NCI-H1105 (cell line): ENCODE measurements at places on chromosomes 6 and 20.

- DNase-seq, result no peak
Measured at GRCh38 chr20:5841522-5841921, 91.3 kb downstream of the SHLD1 start.

DNA sequence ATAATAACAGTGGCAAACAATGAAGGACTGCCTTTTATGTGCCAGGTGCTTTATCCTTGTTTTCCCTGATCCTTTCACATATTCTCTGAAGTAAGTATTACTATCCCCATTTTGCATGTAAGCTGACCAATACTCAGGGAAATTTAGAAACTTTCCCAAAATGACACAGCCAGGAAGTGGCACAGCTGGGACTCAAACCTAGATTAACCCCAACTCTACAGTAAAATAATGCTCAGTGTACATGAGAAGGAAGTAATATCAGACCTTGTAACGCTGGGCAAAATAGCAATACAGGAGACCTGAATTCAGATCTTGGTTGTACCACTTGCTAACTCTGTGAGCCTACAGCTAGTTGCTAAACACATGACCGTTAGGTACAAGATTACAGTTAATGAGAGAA is 26.8 kb upstream of the NRSN1 start:
- DNase-seq, result no peak

DNA sequence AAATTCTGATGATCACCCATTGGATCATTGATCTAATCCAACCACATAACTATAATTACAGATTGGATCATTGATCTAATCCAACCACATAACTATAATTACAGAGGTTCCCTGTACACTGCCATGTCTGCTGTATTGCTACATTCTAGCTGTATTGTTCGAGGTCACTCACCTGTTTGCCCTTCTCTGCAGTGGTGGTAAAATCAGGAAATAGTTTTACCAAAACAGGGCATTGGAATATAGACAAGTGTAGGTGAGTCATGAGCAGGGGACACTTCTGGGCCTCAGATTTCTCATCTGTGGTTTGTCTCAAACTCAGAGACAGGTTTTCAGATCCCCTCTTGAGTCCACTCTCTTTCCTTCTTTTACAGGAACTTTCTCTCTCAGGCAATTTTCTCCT is 9.0 kb upstream of the AFDN start:
- no peak for DNase-seq

DNA sequence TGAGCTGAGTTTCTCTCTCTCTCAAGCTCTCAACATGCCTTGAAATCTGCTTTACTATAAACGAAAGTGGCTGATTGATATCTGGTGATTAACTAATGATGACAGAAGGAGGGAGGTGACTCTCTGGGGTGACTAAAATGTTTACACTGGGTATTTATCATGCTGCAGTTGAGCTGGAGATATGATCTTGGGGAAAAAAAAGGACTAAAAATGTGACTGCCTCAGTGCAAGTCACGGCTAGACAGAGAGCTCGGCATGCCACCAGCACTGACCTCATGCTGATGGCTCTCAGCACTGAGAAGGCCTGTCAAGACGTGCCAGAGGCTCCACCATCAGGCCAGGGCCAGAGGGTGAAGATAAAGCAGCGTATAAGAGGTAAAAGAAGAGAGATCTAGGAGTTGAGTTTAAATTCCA is 103.1 kb upstream of the SPACA1 start:
- DNase-seq, result peak; percentile 11

DNA sequence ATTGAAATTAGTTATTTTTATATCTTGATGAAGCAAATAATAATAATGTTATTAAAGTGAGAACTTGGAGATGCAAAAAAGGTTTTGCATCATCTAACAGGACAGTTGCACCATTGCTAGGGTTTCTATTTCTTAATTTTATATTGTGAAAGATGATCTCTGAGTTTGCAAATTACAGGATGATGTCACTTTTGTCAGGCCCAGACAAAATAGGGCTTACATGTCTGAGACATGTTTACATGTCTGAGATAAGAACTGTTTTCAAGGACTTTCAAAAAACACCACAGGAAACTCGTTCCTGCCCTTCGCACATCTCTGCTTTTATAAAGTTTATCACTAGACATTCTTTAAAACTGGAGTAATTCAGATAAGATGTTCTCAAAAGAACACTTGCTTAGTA is 1075.8 kb upstream of the MANEA start:
- DNase-seq, result no peak

DNA sequence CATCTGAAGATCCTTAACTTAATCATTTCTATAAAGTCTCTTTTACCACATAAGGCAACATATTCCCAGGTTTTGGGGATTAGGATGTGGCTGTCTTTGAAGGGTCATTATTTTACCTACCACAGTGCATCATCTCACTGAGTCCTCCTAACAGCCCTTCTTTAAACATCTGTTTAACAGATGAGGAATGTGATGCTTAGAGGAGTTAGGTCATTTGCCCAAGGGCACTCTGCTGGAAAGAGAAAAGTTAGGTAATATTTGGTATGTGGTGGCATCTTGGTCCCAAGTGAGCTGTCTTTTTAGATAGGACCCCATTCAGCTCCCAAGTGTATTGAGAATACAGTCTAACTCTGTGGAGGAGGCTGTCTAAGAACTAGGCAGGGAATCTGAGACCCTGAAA is 11.0 kb downstream of the MMP24 start:
- DNase-seq, result no peak

DNA sequence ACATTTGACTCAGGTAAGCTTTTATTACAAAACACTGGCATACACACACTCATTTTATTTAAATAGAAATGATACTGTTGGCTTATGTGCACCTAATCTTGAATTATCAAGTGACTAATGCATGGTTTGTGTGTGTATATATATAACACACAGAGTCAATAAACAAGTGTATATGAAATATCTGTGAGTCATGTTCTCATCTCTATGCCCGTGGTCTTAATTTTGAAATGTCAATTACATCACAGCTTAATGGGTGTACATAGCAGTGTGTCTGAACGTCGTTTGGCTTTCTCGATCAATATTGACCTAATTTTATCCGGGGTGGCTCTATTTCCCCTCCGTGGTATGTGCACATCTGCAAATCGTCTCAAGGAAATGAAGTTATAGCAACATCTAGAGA is 104.0 kb upstream of the ZFP64 start:
- no peak for DNase-seq

GRCh38 chr6:5411414-5411813 is 150.1 kb downstream of the FARS2 start:
- DNase-seq, result no peak

DNA sequence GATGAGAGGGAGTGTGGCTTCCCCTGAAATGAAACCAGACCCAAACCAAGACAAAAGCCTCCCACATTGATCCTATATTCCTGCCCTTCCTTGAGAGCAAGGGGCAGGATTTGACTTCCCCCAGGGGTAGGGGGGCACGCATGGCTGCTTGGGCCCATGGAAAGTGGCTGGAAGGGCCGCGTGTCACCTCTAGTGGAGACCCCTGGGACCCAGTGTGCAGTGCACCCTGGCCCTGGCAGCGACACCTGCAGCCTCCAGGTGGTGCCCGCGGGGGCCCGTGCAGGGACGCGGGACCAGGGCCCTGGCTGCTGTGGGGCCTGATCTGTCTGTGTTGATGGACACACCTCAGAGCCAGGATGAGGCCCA is 18.0 kb upstream of the SLCO4A1 start:
- no peak for DNase-seq

DNA sequence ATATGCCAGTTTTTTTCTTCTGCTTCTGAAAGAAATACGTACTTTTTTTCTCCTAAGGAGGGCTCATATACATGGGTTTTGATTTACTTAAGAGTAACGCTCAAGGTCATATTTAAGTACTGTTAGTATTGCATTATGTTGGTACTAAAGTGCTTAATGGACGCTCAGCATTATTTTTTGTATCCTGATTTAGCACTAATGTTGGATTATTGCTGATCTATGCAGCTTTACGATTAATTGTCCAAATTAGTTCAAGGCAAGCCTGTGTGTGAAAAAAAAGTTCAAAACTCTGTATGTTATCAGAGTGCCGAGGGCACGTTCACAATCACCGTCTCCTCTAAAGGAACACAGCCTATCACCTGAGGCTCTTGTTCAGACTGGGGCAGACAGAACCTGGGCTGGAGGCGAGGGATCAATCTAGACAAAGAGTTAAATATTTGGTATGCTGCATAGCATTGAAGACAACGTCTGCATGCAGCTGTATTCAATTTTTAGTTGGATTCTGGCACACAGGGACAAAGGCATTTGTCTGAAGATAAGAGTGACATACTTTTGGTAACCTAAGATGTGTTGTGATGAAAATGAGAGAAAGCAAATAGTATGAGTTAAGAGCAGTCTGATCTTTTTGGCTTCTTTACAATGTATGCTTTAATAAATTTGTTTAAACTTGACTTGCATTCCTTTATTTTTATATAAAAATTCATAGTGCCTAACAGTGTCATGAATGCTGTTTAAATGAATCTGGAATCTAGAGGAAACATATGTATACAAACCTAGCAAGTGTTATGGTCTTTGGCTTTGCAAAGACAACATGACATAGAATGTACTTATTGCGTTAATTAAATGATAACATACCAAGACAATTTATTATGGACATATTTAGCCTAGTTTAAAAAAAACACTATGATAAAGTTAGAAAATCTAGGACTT is 341.2 kb downstream of the SAMD5 start:
- no peak for DNase-seq

GRCh38 chr20:45014671-45015415 is 48.5 kb downstream of the STK4 start:
- DNase-seq, result no peak

DNA sequence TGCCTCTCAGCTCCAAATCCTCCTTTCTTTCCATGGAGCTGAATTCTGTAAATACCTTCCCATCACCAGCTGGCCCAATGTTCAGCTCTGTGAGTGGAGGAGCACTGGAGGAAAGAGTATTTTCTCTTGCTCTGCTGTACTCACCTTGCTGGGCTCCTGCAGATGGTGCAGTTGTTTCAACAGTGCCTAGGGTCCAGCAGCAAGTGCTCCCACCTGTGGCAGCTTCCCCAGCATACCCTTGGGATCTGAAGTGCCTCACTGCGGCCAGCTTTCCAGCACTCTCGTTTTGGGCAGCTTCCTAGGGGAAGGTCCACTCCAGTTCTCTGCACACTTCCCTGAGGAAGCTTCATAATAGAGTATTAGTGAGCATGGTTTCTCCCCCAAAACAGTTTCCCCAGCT is 170.9 kb downstream of the ARHGAP18 start:
- no peak for DNase-seq

GRCh38 chr20:4083098-4083865 is 67.9 kb upstream of the RNF24 start:
- DNase-seq, result no peak

GRCh38 chr6:89217299-89217910 is at the start of gene GABRR1:
Gene GABRR1, minus strand, starts transcription at chr6:89217358. Its CDS starts 36 bp downstream, at chr6:89217322.
- no peak for DNase-seq

DNA sequence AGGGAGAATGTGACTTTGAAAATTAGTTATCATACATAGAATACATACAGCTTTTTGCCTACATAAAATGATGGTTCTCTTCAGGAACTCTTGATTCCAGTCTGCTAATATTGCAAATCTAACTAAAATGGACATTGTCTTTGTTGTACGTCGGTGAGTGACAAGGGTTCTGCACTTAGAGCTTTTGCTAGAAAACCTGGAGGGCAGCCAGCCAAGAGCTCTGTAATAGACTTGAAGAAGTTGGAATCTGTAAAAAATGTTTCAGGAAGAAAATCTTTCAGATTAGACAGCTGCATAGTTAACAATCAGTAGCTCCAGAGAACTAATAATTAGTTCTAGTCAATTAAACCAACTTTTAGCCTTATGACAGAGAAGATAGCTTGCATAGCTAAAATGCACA is 138.3 kb downstream of the FLRT3 start:
- DNase-seq, result no peak

- no peak for DNase-seq
Measured at GRCh38 chr20:1332749-1333300, 3.9 kb upstream of the SDCBP2 start.

DNA sequence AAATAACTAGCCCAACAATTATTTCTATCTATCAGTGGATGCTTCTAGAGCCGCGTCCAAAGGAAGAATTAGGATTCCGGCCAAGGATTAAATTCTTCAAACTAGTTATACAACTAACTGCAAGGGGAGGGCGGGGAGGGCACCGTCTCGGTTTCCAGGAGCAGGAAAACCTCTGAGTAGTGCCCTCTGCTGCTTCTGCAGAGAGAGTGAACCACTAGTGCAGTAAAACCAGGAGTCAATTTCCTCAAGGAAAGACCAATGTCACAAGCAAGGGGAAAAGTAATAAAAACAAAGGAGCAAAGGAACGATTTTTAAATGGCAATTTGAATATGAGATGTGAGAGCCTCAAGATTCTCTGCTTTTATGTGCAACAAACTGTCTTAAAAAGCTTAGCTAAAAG is 16.5 kb upstream of the UBE2J1 start:
- DNase-seq, result no peak

GRCh38 chr6:136643850-136644596 is 93.8 kb upstream of the MAP7 start:
- peak; percentile 83 for DNase-seq

DNA sequence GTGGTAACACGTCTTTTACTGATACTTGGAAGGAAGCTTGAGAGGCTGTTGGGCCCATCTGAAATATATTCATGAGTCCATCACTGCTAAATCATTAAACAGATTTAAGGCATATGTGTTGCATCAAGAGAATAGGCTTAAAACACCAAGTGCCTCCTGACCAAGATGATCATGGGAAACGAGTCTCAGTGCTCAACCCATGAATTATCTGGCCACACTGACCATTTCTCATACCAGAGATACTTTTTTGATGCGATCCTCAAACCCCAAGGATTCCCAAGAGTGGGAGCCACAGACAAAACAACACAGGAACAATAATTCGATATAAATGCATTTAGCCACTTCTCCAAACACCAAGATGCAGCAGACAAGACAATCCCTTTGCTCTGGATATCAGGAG is 17.2 kb downstream of the HEY2 start:
- DNase-seq, result no peak

GRCh38 chr20:11520596-11520995 is 397.1 kb upstream of the BTBD3 start:
- no peak for DNase-seq

DNA sequence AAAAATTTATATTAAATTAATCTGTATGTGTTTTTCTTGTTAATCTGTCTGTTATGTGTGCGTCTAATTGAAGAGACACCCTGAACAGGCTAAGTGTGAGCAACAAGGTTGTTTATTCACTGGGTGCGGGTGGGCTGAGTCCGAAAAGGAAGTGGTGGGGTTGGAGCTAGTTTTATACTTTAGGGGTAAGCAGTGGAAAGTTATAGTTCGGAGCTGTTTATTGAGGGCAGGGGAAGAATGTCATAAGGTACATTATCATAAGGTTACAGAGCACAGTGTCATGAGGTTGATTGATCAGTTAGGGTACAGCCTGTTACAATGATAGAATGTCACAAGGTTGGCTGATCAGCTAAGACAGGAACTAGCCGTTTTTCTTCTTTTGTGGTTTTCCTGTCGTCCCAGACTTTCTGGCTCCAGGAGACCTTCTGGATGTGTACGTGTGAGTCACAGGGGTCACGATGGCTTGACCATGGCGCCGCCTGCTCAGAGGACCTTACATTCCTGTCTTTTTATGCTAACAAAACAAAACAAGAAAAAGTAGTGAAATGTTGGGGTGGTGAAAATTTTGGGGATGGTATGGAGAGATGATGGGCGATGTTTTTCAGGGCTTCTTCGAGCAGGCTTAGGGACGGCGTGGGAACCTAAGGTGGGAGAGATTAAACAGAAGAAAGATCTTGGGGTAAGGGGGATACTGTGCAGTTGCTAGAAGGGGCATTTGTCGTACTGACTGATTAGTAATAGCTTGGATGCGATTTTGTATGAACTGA is 754.0 kb upstream of the ADGRB3 start:
- no peak for DNase-seq

GRCh38 chr6:2795956-2796355 is 30.8 kb downstream of the WRNIP1 start:
- DNase-seq, result no peak
